ENCODE measurements at places on chromosomes 2 and 18. TPM values are rescaled to one million over a fixed set of nuclear protein-coding genes. Genes with fewer than 3 reads are reported as not detected.

RBM43 gene
- 5.2 TPM for total RNA-seq

HTR2B gene
- not detected for total RNA-seq

SLC9A4 gene
- 0.12 TPM for total RNA-seq

GCKR gene
- total RNA-seq, result 26.8 TPM

MC4R gene
- not detected for total RNA-seq

GALNT5 gene
- 51.7 TPM for total RNA-seq

TGFA gene
- total RNA-seq, result 104 TPM

DNMT3A gene
- total RNA-seq, result 35.7 TPM

KLF11 gene
- total RNA-seq, result 6.9 TPM

NTSR2 gene
- total RNA-seq, result not detected

IL1R2 gene
- total RNA-seq, result 0.34 TPM

RTP5 gene
- not detected for total RNA-seq

TP53I3 gene
- total RNA-seq, result 13.9 TPM

RAB27B gene
- 38.3 TPM for total RNA-seq

QPCT gene
- total RNA-seq, result 7.4 TPM

PJVK gene
- total RNA-seq, result 4.3 TPM

LAMA1 gene
- not detected for total RNA-seq

POTEJ gene
- not detected for total RNA-seq

SLC30A3 gene
- 0.24 TPM for total RNA-seq

CIDEA gene
- total RNA-seq, result not detected

TBR1 gene
- total RNA-seq, result 0.07 TPM

DNAH7 gene
- total RNA-seq, result 2.5 TPM

ERCC3 gene
- 41.3 TPM for total RNA-seq

IL36G gene
- total RNA-seq, result not detected

NLRC4 gene
- not detected for total RNA-seq

TBC1D8 gene
- 17.0 TPM for total RNA-seq

SCN1A gene
- total RNA-seq, result not detected
